Stimulated activated CD8-positive, alpha-beta memory T cell treated with anti-CD3 and anti-CD28 coated beads, Interleukin-4, amount 100 ng/mL, for 1 hour (primary cell): ENCODE measurements at places on chromosomes 6 and 20.

DNA sequence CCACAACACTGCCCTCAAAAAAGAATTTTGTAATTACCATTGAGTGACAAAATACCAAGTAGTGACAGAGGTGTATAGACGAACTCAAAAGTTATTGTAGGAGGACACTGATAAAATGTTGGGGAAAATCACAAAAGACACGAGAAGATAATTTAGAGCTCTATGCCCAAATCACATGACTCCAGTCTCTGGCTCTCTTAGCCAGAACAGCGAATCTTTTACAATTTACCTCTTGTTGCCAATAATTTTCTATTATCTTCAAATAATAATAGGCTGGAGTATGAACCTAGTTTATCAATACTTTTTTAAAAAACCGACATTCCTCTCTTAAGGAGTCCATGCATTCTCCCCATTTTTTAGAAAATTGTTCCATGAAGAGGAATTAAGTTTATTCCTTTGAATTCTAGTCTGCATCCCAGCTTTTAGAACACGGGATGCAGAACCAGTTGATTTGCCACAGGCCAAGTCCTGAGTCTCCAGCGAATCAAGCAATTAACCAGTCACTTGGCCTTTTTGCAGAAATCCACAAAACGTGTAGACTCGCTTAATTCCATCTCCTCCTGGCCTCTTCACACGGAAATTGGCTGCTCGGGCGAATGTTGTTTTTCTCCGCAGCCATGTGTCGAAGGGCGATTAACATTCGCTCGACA, 507 bp upstream of the RIPPLY2 start:
- DNase-seq = no peak

DNA sequence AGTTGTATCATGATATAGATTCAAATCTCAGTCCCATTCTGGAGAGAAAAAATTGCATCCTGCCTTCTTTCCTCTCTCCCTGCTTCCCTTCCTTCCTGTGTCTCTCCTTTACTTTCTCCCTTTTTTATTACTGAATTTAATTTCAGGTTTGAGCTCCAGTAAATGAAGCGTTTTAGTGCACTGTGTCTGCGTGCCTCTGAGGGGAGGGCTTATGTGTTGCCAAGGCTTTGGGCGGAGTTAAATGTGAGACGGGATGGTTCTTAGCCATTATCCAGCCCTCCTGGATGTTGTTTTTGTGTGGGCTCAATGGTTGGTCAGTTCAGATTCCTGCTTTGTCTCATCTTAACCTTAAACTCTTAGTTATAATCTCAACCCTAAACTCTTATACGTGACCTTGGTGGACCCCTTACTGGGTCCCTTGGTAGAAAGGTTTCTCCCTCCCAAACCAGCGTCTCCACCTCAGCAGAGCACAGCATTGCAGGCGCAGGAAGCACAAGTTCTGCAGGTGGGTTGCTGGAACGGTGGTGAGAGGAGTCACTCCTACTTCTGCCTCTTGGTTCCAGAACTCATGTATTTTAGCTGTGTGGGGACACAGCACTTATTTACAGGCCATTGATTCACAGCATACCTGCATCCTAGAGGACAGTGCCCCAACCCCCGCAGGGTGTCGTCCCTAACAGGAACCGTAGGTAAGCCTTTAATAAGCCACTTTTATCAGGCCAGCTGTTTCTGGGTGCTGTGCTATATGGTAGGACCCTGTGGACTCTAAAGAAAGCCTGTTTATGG, 68.5 kb downstream of the DNAH8 start:
- DNase-seq = no peak

- no peak for DNase-seq
These were observed 26.0 kb downstream of the TBC1D7 start for GRCh38 chr6:13302291-13302690.

DNA sequence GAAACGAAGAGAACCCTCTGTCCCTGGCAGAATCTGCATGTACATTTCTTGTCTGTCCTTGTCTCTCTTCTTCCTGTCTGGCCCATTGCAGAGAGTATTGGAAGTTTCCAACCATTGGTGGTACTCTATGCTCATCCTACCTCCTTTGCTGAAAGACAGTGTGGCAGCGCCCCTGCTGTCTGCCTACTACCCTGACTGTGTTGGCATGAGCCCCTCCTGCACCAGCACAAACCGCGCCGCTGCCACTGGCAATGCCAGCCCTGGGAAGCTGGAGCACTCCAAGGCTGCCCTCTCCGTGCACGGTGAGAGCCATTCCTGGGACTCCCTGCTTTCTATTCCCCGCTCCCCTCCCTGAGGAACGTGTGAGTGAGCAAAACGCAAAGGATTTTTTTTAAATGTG, 32.5 kb downstream of the KDM1B start:
- DNase-seq = no peak

- DNase-seq = no peak
These were observed 775.8 kb downstream of the MAFB start for GRCh38 chr20:39913274-39913673.

DNA sequence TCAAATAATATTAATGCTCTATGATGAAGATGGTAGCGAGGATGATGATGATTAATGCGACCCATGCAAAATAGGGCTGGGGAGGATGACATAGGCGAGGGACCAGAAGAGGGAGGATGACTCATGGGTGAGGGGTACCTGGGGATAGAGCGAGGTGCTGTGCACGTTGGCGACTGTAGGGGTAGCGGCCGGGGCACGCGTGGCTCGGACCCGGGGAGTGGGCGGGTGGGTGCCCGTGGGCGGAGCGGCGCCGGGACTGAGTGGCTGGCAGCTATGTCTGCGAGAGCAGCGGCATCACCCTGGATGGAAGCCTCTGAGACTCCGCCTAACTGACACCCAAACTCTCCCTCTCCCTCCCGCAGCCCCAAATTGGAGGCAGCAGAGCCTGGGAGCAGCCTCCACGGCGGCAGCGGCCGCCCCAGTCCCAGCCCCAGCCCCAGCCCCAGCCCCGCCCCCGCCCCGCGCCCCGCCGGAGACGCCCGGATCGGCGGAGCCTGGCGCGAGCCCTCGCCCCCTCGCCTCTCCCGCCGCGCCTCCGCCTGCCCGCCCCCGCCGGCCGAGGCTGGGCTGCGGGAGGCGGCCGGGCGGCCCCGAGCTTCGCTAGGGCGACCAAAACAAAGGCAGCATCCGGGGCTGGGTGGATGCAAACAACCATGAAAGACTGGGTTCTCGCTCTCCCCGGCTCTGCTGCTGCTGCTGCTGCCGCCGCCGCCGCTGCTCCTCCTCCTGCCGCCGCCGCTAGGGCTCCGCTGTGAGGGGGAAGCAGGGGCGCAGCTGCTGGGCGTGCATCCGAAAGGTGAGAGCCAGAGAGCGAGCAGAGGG, at the start of gene RIMS1:
TSS of gene RIMS1 (plus strand) at position 367 of the 822 bp plus-strand sequence. CDS start 474 bp downstream, outside the sequence.
- no peak for DNase-seq

DNA sequence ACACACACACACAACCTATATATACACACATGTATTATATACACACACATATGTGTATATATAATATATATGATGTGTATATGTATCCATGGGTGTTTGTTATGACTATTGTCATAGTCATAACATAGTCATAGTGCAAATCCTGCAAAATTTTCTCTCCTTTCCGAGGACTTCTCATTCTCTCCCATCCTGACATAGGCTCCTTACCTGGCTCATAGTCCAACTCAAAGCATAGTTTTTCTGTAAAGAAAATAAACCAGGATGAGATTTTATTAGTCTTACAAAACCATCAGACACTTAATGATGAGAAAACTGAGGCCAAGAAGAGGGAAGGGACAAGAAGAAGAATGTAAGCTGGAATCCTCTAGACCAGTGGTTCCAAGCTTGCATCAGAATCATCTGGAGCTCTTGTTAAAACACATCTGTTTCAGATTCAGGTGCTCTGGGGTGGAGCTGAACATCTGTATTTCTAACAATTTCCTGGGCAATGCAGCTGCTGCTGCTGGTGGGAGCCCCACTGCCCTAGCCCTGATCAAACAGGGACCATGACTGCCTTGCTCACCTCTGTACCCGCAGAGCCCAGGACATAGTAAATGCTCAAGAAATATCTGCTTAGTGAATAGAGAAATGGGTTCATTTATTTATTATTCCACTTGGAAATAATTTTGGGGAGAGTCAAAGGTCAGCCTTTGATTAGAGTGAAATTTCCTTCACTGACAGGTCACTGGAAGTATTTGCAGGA, 5.3 kb downstream of the TRIM10 start:
- no peak for DNase-seq

DNA sequence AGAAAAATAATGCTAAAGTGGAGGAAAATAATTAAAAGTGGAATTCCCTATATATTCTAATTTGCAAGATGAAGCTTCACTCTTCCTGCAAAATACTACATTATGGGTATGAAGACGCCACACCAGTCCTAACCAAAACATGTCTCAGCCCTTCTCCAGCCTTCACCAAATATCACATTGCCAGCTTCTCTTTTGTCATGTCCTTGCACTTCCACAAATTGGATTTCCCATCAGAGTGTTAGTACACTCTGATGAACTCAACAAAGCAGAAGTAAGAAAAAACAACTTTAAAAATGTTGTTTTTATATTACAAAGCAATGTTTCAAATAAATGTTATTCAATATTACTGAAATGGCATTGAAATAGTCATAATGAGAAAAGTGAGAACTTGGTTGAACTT, 62.4 kb upstream of the RNF146 start:
- DNase-seq = no peak

- no peak for DNase-seq
These were observed 82.6 kb downstream of the THBS2 start for GRCh38 chr6:169171016-169171415.

GRCh38 chr6:254016-254415, 38.3 kb upstream of the DUSP22 start:
- DNase-seq = no peak

- no peak for DNase-seq
These were observed 28.7 kb upstream of the OPRM1 start for GRCh38 chr6:154010371-154010770.

DNA sequence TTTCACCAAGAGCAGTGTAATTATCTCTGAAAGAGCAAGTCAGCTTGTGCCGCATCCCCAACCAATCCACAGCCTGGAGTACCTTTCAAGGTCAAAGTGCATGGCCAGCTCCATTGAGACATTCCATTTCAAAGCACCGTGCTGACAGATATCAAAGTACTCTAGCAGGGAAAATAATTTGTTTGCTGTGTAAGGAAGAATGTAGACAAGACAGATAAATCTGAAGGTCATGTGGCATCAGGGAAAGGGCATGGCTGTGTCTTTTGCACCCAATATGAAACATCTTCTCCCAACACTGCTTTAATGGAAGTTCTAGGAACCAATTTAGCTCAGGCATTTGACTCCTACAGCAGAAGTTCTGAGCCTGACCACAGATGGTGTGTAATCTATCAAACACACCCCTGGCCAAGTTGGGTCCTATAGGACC, 242.7 kb upstream of the TAB2 start:
- DNase-seq = no peak

GRCh38 chr20:52665441-52665840, 306.7 kb upstream of the TSHZ2 start:
- no peak for DNase-seq

- no peak for DNase-seq
These were observed 31.8 kb downstream of the SLC13A3 start for GRCh38 chr20:46619445-46619844.

- no peak for DNase-seq
These were observed 13.1 kb upstream of the BCAS1 start for GRCh38 chr20:54083459-54083858.

DNA sequence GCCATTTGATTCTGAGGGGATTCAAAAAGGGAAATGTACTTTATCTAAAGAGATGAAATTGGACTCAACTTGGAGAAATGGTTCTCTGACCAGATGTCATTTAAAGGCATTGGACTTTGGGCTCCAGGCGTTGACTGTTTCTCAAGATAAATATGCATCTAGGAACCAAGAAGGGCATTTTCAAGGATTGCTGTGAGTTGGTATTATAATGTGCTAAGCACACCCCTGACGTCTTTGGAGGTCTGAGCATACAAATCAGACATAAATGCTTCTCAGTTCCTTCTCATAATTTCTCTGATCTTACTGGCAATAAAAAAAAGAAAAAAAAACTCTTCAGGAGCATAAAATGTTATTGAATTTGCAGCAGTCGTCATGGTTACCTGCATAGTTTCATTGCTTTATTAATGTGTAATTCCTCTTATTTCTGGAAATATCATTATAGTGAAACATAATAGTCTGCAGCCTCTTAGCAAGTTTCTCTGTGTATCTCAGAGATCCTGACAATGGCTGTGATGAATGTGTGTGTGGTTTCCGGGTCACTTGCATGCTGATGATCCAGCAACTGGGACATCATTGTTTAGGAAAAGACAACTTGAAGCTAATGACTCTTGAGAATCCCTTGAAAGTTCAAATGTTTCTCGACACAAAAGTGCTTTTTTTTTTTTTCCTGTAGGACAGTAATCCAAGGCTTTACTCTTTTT, 136.0 kb downstream of the AIG1 start:
- no peak for DNase-seq

DNA sequence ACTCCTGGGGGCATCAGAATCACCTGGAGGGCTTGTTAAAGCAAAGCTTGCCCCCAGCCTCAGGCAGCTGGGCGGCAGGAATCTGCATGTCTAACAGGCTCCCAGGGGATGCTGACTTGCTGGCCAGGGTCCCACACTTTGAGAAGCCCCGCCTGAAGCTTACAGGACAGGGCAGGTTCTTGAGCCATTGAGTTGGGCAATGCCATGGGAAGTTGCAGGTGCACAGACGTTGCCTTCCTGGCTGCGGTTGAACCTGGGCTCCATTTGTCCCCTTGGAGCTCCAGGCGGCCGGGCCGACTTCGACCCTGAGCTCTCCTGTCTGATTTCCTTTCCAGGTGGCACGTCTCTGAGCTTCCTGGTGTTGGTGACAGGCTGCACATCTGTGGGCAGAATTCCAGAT, 46.8 kb downstream of the SYNJ2 start:
- DNase-seq = no peak

- no peak for DNase-seq
These were observed 17.4 kb downstream of the CASS4 start for GRCh38 chr20:56429502-56429901.
